Calu3 (cell line): ENCODE measurements at places on chromosomes 13 and 19.

DNA sequence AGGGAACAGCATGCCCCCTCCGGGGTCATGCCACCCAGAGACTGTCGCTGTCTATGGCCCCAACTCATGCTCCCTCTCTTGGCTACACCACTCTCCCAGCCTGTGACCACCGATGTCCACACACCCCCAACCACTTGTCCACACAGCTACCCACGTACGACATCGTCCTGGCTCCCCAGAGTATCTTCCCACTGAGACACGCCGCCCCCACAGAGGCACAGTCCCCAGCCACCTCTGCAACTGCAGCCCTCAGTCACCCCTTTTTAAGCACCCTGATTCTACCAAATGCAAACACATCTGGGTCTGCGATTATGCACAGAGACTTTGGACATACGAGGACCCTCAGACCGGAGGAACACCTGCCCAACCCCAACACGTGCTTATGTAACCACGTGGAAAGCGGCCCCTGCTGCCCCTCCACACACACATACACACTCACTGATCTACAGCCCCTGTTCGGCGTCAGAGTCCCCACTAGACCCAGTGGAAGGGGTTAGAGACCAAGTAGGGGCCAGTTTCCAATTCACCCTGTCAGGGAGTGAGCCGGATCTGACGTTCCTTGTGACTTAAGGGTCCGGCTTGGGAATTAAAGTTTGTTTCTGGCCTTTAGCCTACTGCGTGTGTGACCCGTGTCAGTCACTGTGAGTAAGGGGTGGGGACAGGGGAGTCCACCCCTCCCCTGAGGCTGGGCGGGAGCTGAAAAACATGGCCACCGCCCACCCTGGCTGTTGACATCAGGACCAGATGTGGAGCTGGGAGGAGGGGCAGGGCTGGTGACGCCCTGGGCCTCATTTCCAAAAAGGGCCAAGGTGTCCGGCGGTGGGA, 11.9 kb upstream of the AXL start:
- peaks cover 13% of the 10 kb centered on the region for H3K4me1 ChIP-seq
- no peak for DNase-seq
- H3K27ac ChIP-seq = no peak overlapping the region
- peaks cover 4% of the 10 kb centered on the region for H3K36me3 ChIP-seq
- H3K4me3 ChIP-seq = no peak overlapping the region

GRCh38 chr19:54521022-54521859, 18.6 kb downstream of the LAIR2 start:
- H3K27ac ChIP-seq = no peak overlapping the region
- peaks cover 82% of the 10 kb centered on the region for H3K27me3 ChIP-seq
- H3K36me3 ChIP-seq = no peaks in the 10 kb centered on the region
- H3K4me3 ChIP-seq = no peak overlapping the region

GRCh38 chr19:17967257-17968051, 547 bp downstream of the KCNN1 start:
- H3K4me1 ChIP-seq = peaks cover 10% of the 10 kb centered on the region
- peaks cover 52% of the 10 kb centered on the region for H3K27me3 ChIP-seq
- no peak for DNase-seq
- no peak overlapping the region for H3K27ac ChIP-seq

DNA sequence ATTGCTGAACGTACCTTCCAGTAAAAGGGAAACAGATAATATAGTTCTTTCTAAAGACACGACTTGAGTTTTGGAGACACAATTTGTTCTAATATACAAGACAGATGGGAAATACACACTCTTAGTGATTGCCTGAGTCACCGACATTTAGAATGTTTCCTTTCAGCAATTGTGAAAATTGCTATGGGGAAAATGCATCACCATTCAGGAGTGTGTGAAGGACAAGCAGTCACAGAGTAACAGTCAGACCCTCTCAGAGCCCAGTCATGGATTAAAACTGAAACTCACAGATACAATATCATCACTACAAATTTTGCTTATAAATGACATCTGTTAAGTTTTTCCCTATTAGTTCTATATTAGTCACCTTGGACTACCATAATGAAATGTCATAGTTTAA, 286.1 kb downstream of the SPRY2 start:
- DNase-seq = no peak
- no peaks in the 10 kb centered on the region for H3K4me1 ChIP-seq
- no peaks in the 10 kb centered on the region for H3K36me3 ChIP-seq
- H3K4me3 ChIP-seq = no peak overlapping the region
- H3K27me3 ChIP-seq = no peaks in the 10 kb centered on the region
- no peak overlapping the region for H3K27ac ChIP-seq

DNA sequence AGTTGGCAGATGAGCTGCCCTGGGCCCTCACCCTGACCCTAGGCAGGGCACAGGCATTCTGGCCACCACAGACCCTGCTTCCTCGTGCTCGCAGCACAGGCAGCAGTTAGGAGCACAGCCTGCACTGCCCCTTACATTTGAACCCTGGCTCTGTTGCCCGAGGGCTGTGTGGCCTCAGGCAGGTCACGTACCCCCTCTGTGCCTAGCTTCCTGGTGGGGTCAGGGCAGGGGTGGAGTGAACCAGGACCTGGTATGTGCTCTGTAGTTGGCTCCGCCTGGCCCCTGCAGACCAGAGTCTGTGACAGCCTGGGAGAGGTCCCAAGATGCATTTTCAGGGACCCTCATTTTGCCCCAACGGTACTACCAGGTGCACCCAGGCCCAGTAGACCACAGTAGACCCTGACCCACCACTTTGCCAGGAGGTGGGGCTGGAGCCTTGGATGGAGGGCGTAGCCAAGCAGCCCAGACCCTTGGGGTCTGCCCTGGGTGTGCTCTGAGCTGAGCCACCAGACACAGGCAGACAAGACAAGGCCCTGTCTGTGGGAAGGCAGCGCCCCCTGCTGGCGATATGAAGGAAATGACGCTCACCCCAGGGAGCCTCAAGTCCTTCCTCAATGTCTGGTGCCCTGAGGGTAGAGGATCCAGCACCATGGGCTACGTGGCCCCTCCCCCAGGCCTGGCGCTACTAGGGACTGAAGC, 9.1 kb downstream of the LYL1 start:
- DNase-seq = peak; percentile 71
- no peak overlapping the region for H3K27ac ChIP-seq
- H3K4me3 ChIP-seq = no peak overlapping the region

GRCh38 chr13:36385489-36385888, 39.3 kb upstream of the SPART start:
- no peaks in the 10 kb centered on the region for H3K27me3 ChIP-seq
- H3K36me3 ChIP-seq = no peaks in the 10 kb centered on the region
- no peaks in the 10 kb centered on the region for H3K4me1 ChIP-seq
- DNase-seq = no peak
- H3K27ac ChIP-seq = no peak overlapping the region
- no peak overlapping the region for H3K4me3 ChIP-seq

DNA sequence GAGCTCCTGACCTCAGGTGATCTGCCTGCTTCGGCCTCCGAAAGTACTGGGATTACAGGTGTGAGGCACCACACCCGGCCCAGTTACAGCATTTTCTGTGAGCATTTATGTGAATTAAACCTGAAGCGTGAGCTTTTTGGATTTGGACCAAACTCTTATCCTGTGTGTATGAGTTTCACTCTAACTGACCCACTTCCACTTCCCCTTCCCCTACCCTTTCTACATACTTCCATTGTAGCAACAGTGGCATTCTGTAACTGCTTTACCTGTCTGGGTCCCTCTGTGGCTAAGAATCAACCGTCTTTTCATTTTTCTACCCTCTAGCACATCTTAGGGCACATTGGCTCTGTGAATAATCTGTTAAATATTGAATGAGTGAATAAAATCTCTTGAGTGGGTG, 16.2 kb downstream of the FRY start:
- no peaks in the 10 kb centered on the region for H3K27me3 ChIP-seq
- no peak overlapping the region for H3K27ac ChIP-seq
- no peaks in the 10 kb centered on the region for H3K36me3 ChIP-seq
- no peak for DNase-seq
- H3K4me3 ChIP-seq = no peak overlapping the region
- peaks cover 17% of the 10 kb centered on the region for H3K4me1 ChIP-seq

- H3K27me3 ChIP-seq = no peaks in the 10 kb centered on the region
- no peaks in the 10 kb centered on the region for H3K36me3 ChIP-seq
- H3K4me1 ChIP-seq = no peaks in the 10 kb centered on the region
- no peak for DNase-seq
- no peak overlapping the region for H3K27ac ChIP-seq
These were observed 786.6 kb upstream of the SLITRK6 start for GRCh38 chr13:86585835-86586234.

DNA sequence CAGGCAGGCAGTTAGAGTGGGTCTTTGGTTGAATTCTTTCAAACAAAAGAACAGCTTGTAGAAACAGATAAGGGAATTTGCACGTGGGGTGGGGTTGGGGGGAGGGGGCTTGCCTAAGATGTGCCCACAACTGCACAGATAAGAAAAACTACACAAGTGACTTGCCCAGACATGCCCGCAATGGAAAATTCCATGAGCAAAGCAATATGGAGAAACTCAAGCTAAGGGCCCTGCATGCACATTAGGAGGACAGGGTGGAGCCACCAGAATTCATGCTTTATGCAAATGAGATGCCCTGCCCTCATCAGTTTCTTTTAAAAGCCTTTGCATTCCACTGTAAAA, 755.6 kb upstream of the MIR17HG start:
- DNase-seq = no peak
- no peaks in the 10 kb centered on the region for H3K27me3 ChIP-seq
- no peaks in the 10 kb centered on the region for H3K36me3 ChIP-seq
- no peak overlapping the region for H3K27ac ChIP-seq
- H3K4me3 ChIP-seq = no peak overlapping the region

GRCh38 chr13:50241479-50241878, 226.2 kb downstream of the KCNRG start:
- H3K36me3 ChIP-seq = no peaks in the 10 kb centered on the region
- peak; percentile 43 for DNase-seq
- no peaks in the 10 kb centered on the region for H3K27me3 ChIP-seq

DNA sequence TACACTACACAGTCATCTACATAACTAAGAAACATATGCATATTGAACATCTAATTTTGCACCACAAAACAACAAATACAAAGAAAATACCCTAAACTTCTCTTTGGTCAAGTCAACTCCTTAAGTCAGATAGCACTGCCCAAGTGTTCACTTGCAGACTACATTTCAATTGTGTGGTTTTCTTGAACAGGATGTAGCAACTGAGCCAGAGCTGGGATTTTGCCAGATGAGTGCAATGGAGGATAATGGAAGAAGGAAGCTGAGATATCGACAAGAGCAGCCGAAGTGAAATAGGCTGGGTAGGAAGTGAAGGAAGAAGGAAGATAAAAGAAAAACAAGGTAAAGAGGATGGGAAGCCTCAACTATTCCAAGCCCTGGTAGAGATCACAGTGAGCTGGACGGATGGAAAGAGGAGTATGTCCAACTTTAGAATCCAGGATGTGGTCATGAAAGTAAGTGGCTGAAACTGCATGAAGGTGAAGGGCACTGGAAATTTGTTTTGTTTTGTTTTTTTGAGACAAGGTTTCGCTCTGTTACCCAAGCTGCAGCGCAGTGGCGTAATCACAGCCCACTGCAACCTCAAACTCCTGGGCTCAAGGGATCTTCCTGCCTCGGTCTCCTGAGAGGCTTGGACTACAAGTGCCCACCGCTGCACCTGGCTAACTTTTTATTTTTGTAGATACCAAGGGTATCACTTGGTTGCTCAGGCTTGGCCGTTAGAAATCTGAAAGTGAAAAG, 15.0 kb downstream of the NUFIP1 start:
- H3K4me3 ChIP-seq = no peak overlapping the region
- no peak overlapping the region for H3K27ac ChIP-seq
- no peaks in the 10 kb centered on the region for H3K36me3 ChIP-seq
- no peaks in the 10 kb centered on the region for H3K4me1 ChIP-seq

DNA sequence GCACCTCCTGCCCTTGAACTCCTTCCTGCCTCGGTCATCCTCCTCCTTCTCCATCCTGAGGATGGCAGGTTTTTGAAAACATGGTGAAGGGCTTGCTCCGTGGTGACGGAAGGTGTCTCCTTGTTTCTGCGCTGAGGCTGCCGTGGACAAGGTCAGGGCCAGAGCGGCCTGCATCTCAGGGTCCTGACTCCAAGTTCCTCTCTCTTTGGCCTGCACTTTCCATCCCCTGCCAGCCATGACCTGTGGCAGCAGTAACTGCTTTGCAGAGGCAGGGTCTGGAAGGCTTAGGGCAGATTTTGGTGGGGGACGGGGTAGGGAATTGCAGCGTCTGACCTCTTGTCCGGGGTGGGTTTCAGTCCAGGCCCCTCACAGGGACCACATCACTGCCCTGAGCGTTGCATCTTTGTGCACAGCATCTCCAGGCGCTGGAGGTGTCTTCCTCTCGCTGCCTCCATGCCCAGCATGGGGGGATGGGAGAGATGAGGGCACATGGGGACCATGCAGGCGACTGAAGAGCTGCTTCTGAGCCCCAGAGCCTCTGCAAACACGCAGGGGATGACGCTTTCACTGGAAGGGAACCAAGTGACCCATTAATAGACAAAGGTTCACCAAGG, 216.8 kb downstream of the TEX29 start:
- no peak overlapping the region for H3K4me3 ChIP-seq
- DNase-seq = no peak
- H3K36me3 ChIP-seq = no peaks in the 10 kb centered on the region
- no peaks in the 10 kb centered on the region for H3K4me1 ChIP-seq
- H3K27ac ChIP-seq = no peak overlapping the region
- H3K27me3 ChIP-seq = peaks cover 12% of the 10 kb centered on the region

DNA sequence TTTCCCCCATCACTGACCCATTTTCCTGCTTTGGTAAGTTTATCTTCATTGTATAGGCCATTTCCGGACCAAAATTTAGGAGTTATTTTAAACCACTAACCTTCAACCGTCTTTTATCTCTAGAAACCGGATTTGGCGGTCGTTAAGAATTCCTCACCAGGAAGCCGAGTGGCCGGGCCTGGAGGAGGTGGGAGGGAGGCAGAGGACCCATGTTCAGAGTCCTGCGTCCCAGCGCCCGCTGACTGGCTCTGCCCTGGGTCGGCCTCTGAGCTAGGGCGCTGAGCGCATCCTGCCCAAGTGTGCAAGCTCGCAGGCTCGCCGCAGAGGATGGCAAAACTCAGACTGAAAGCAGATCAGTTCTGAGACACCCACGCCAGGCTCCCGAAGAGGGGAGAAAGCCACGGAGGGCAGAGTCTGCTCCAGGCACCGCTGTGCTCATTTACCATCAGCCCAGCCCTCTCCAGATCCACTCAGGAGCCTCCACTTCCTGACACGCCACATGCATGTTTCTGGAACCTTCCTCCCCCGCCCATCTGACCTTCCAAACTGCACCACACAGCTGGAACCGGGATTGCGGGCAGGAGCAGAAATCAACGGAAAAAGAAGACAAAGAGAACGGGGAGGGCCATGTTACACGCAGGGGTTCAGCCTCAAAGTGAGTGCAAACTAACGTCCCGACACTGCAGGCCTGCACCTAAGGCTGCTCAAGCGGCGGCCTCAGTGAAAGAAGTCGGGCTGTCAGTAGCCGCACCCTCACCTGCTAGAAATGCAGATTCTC, 8.3 kb downstream of the COL4A1 start:
- DNase-seq = no peak
- H3K4me3 ChIP-seq = no peak overlapping the region
- H3K27me3 ChIP-seq = no peaks in the 10 kb centered on the region
- no peaks in the 10 kb centered on the region for H3K4me1 ChIP-seq
- H3K36me3 ChIP-seq = no peaks in the 10 kb centered on the region

- H3K4me1 ChIP-seq = no peaks in the 10 kb centered on the region
- DNase-seq = no peak
- H3K27me3 ChIP-seq = no peaks in the 10 kb centered on the region
- no peaks in the 10 kb centered on the region for H3K36me3 ChIP-seq
- H3K4me3 ChIP-seq = no peak overlapping the region
These were observed 116.4 kb downstream of the TSHZ3 start for GRCh38 chr19:31232871-31233270.
